Thyroid gland (tissue), 4 donors: ENCODE measurements at places on chromosomes 12 and 14. TPM values are rescaled to one million over a fixed set of nuclear protein-coding genes. Genes with fewer than 3 reads are reported as not detected.

The ENDOU gene
- 1.1 TPM for total RNA-seq

The TPH2 gene
- total RNA-seq, result not detected

DNA sequence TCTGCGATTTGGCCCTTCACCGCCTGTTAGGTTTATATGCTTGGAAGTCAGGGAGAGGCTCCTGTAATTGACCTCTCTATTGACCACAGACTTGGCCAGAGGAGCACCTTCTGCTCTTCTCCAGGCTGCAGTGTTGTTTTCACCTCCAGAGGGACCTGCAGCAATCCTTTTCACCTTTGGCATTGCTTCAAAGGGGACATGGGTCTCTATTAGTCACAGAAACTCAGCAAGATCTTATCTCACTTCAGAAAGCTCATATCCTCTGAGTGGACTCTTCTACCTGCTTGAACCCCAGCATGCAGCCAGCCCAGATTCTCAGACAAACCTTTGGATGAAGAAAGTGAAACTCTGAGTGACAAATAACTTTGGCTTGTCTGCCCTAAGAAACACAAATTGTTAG is 339.3 kb downstream of the NRXN3 start:
- no peak overlapping the region for H3K27ac ChIP-seq
- no peaks in the 10 kb centered on the region for H3K36me3 ChIP-seq
- H3K27me3 ChIP-seq, result no peaks in the 10 kb centered on the region
- no peak overlapping the region for H3K4me3 ChIP-seq

- no peaks in the 10 kb centered on the region for H3K27me3 ChIP-seq
- peak; percentile 77 for DNase-seq
- H3K36me3 ChIP-seq, result no peaks in the 10 kb centered on the region
- H3K4me3 ChIP-seq, result no peak overlapping the region
- H3K4me1 ChIP-seq, result peaks cover 3% of the 10 kb centered on the region
- no peak overlapping the region for H3K27ac ChIP-seq
Observed at GRCh38 chr12:4307593-4308333, 13.2 kb upstream of the TIGAR start.

GRCh38 chr14:57573173-57573572 is 79.5 kb upstream of the CCDC198 start:
- H3K4me1 ChIP-seq, result no peaks in the 10 kb centered on the region
- no peak for DNase-seq
- H3K36me3 ChIP-seq, result no peaks in the 10 kb centered on the region

GRCh38 chr12:50040657-50041056 is 15.4 kb upstream of the RACGAP1 start:
- no peaks in the 10 kb centered on the region for H3K27me3 ChIP-seq
- no peaks in the 10 kb centered on the region for H3K36me3 ChIP-seq
- H3K4me1 ChIP-seq, result no peaks in the 10 kb centered on the region
- no peak overlapping the region for H3K27ac ChIP-seq
- DNase-seq, result no peak

DNA sequence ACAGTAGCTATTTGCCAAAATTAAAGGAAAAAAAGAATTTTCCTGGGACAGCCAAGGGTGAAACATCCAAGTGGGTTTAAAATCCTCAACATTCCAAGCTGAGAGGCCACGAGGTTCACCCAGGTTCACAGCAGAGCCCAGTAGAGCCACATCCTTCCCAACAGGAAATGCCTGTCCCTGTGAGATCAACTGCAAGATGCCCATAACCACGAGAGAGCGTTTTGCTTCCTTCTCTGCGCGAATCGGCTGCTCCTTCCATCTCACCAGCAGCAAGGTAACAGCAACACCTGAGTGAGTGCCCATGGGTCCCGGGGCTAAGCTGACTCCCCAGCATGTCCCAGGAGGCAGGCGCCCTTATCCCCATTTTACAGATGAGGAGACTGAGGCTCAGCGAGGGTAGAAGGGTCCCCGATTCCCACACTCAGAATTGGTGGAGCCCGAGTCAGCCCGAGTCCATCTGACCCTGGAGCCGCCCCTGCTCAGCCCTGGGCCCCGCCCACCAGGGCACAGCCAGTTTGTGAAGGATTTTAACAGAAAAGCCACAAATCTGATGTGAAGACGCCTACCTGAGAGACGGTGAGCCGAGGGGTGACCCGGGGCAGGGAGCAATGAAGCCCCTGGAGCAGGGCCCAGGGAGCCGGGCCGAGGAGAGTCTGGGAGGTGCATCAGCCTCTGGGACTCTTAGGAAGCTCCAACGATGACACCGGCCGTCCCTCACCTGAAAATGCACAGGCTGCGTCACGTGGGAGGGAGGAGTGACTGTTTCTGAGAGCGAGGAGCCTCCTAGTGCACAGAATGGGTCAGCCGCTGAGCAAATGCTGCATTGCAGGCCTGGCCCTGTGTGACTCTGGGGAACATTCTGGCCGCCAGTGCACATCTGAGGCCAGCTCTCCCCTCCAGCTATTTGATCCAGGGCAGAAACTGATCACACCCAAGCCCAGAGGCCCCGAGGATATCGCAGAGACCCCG is 236.9 kb upstream of the SFSWAP start:
- no peak overlapping the region for H3K4me3 ChIP-seq
- no peaks in the 10 kb centered on the region for H3K4me1 ChIP-seq
- DNase-seq, result no peak
- no peaks in the 10 kb centered on the region for H3K36me3 ChIP-seq
